ENCODE measurements at places on chromosomes 5 and 9.

DNA sequence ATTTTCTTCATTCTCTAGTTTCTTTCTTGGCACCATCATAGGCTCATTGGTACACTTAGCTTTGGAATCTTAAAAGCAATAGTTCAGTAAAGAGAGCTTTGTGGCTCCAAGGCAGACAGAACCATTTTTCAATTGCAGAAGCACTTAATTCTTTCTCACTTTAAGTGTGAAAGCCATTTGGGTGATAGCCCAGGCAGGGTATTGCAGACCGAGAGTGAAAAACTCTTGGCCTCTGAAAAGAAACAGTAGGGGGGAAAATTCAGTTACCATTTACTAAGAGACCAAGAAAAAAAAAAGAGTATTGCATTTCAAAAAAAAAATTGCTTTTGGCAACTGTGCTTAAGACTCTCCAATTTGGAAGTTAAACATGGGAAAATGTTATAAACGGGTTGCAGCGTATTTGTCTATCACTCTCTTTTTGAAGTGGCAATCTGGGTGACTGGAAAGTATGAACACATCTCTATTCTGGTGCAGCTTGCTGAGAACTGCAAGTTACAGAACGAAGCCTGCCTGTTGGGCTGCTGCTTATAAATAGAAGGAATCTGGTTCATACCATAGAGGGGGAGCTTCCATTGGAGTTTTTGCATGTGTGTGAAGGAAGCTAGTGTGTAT, 170.5 kb downstream of the TLE4 start:
- no peak for DNase-seq

GRCh38 chr9:6426117-6426516, 13.1 kb downstream of the UHRF2 start:
- no peak for DNase-seq

GRCh38 chr5:56070851-56071465, 76.2 kb upstream of the IL6ST start:
- DNase-seq, result no peak

DNA sequence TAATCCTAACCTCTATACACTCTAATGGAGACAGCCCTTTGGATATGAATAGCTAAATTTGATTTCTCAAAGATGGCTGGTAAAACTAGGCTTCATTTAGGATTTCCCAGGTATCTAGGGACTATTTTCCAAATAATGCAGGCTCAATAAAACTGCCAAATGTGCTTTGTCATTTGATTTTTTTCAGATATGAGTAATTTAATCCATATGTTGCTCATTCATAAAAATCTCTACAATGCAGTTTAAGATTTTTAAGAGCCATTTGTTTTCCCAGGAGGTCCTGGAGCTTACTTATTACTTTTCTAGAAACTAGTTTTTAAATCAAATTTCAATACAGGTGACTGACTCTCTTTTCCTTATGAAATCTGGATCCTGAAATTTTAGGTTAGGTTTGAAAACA, 349.3 kb upstream of the SLC24A2 start:
- no peak for DNase-seq

Data from stimulated activated CD8-positive, alpha-beta memory T cell treated with anti-CD3 and anti-CD28 coated beads, Interleukin-7, amount 100 ng/mL, for 1 hour (primary cell).